ENCODE measurements at places on chromosomes 2 and 18.

- DNase-seq, result no peak
Observed at GRCh38 chr2:157375384-157375783, 49.8 kb upstream of the ERMN start.

- DNase-seq, result no peak
Observed at GRCh38 chr2:48984922-48985321, 169.4 kb downstream of the FSHR start.

DNA sequence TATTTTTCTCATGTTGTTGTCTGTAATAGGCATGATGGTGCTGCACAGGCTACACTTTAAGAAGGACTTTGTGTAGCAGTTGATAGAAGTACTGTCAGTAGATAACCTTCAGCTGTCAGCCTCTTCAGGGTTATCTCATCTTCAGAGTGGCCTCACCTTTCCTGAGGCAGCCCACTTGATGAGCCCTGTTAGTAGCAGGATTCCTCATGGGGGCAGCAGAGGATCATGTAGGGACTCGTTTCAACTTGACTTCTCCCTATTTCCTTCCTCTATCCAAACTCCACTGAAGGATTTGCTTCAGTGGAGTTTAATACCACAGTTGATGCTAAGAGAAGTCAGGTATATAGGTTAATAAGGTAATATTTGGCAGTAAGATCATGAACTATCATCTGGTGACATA, 530.3 kb upstream of the FSIP2 start:
- no peak for DNase-seq

GRCh38 chr2:96291751-96292150, 13.6 kb downstream of the SNRNP200 start:
- no peak for DNase-seq

DNA sequence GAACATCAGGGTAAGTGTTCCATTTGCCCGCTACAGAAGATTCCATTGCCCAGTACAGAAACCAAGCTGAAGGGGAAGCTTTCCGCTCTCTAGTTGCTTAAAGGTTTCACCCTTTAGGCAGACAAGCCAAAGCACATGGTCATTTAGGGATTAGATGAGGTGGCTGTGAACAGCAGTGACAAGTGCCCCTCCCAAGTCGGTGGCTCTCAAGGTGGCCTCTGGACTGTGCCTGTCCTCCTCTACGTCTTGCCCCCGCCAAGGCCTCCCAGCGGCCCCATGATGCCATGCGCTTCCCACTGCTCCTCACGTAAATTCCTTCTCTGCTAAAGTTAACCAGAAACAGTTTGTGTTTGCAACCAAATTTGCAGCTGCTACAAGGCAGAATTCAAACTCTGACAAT, 24.2 kb upstream of the PTPN4 start:
- no peak for DNase-seq

- no peak for DNase-seq
Observed at GRCh38 chr2:234898534-234899053, 53.2 kb upstream of the SH3BP4 start.

DNA sequence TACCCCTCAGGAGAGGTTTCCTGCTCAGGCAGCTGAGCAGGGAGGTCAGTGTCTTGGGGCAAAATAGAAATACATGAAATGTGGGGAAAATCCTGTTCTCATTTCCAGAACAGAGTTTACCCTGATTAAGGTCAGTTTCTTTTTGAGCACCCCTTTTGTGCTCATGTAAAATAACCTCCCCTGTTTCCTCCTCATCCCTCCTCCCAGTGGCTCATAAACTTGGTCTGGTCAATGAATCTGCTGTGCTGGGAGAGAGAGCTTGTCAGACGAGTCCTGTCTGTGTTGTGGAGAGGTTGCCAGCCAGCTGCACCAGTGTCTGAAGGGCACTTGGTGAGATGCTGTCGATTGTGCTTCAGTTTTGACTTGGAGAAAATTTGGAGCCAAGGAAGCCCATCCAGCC, 48.6 kb downstream of the NTSR2 start:
- no peak for DNase-seq

DNA sequence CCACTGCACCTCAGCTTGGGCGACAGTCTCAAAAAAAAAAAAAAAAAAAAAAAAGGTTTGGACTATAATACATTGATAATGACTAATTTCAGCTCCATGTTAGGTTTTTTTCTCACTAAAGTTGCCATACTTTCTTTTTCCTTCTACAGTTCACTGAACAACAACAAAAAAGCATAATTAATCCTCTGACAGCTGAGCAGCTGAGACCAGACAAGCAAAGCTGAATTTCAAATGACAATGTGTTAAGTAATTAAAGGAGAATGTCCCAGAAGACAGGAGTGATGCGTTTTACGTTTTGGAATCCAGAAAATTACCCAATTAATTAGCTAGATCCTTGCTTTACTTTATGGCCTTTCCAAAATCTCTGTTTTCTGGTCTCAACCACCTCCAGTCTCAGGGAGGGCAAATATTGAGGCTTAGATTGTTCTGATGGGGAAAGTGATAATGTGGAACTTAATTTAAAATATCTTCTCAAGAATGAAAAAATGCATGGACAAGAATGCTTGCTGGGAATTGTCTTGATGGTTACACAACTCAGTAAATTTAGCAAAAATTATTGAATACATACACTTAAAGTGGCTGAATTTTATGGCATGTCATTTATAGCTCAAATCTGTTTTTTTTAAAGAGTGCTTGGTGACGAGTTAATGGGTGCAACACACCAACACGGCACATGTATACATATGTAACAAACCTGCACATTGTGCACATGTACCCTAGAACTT, 17.4 kb upstream of the RMDN2 start:
- no peak for DNase-seq

GRCh38 chr2:187475499-187476248, 27.6 kb upstream of the CALCRL start:
- DNase-seq, result no peak

DNA sequence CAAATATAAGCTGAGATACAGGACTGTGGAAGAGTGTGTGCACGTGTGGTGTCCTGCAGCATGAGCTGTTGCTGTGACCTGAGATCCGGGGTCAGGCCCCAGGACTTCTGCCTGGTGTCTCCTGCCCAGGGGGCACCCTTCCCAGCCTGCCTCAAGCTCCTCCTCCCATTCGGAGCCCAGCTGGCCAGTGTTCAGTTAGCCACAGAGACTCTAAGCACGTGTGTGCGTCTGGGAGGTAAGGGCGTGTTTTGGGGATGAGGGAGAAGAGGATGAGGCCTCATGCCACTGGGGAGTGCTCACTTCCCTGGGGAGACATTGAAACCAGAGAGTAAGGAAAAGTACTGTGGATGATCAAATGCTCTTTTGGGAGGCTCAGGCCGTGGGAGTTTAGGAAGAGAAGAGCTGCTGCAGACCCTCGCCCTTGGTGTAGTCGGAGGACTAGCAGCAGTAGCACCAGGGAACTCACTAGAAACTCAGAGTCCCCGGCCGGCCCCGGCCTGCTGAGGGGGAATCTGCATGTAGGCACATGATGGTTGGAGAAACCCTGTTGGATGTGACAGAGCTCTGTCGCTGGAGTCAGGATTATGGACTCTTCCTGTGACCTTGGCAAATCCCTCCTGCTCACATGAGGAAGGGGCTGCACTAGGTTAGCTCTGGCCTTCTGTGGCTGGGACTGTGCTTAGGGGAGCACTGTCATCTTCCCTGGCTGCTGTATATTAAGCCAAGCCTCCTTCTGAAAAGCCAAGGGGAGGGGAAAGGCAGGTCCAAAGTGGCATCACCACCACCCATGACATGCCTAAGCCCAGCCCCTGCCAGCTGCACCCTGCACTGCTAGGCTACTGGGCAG, 231.1 kb downstream of the DYSF start:
- no peak for DNase-seq

- DNase-seq, result no peak
Observed at GRCh38 chr18:72820571-72820970, 47.2 kb downstream of the NETO1 start.

GRCh38 chr2:208379192-208379591, 27.4 kb upstream of the PTH2R start:
- DNase-seq, result no peak

GRCh38 chr2:184620367-184620766, 22.0 kb downstream of the ZNF804A start:
- DNase-seq, result no peak

GRCh38 chr2:17282245-17282644, 236.0 kb downstream of the RAD51AP2 start:
- no peak for DNase-seq

DNA sequence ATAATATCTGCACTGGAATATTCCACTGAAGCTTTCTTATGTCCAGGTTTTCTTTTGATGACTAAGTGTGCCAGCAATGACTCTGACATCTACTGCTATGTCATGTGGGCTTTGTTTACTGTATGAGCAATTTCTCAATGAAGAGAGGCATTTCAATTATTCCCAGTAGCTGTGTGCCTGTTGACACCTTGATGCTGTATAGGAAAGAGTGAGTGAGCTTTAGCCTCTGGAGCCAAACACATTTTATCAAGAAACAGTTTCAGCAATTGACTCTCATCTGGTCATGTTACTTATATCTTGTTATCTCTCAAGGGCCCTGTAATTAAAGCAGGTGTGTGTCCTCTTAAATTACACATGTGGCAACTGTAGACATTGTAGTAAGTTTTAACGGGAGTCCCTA, 493.2 kb upstream of the FANCL start:
- no peak for DNase-seq

- no peak for DNase-seq
Observed at GRCh38 chr2:1751767-1752725, 7.7 kb upstream of the PXDN start.

DNA sequence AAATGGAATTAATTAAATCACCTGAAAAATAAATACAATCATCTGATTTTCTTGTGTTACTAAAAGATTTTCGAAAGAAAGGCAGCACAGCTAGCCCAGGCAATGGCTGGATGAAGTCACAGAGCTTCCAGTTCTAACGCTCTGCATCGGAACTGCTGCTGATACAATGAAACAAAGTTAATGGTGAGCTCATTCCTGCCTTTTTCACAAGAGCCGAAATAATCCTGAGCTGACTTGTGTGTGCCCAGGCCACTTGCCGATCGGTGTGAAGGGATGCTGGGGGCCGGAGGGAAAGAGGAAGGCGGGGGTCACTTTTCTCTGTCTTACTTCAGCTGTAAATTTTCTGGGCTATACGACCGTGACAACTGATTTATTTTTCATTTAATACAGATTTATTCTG, 149.5 kb downstream of the INO80D start:
- no peak for DNase-seq

GRCh38 chr2:194602750-194603149, 1054.3 kb upstream of the SLC39A10 start:
- no peak for DNase-seq

DNA sequence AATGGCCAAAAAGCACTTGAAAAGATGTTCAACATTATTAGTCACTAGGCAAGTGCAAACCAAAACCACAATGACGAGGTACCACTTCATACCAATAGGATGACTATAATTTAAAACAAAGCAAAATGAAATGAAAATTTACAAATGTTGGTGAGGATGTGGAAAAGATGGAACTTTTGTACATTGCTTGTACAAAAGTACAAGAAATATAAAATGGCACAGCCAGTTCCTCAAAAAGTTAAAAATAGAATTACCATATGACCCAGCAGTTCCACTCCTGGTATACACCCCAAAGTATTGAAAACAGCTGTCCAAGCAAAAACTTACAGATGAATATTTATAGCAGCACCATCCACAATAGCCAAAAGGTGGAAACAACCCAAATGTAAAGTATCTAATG, 107.8 kb upstream of the XPO1 start:
- DNase-seq, result no peak
